Stimulated activated CD8-positive, alpha-beta memory T cell treated with anti-CD3 and anti-CD28 coated beads, Interleukin-7, amount 100 ng/mL, for 48 hours (primary cell): ENCODE measurements at places on chromosomes 13 and 19.

DNA sequence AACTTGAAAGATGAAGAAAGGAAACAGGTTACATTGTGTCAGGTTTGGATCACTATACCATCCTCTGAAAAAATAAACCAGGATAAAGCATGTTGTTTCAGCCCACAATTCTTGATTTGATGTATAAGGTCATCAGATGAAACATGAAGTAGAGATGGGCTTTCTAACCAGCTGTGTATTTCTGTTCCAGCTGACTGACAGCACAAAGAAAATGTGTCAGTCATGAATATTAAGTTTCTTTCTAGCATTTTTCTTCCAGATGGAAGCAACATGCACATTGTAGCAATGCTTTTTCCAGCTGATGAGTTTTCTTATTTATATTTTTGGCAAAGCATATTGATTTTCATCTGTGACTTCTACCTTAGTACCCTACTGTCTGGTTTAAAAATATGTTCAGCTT is 199.6 kb downstream of the OXGR1 start:
- DNase-seq, result no peak

- DNase-seq, result no peak
These were observed 477.3 kb downstream of the KLF12 start for GRCh38 chr13:73656863-73657262.

- DNase-seq, result no peak
These were observed 5.5 kb downstream of the FOSB start for GRCh38 chr19:45473367-45473681.

DNA sequence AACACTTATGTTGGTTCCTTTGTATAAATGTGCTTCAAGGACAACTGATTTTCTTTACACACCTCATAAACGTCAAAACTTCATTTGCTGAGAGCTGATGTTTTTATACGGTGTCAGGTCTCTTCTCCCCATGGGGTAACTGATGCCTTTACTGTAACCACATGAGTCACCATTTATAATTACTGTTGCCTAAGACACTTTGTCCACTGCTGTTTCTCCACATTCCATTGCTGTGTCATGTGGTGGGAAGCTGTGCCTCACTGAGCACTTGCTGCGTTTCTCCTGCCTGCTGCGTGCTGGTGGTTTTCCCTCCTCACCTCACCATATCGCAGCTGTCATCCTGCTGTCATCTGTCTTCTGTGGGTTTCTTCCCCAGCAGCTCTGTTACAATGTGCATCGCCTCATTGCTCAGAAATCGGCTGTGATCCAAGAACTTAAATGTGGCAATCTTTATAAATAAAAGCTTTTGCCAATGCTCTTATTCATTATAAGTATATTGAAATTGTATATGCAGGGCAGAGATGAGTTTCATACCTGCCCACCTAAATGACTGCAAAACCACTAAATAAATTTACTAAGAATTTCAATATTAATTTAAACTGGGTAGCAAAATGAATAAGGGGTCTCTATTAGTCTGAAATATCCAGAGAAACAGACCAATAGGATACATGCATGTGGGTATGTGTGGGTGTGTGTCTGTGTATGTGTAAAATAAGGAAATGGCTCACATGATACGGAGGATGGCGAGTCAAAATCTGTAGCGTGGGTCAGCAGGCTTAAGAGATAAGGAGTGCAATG is 547.0 kb upstream of the SLITRK5 start:
- DNase-seq, result no peak

- no peak for DNase-seq
These were observed 31.7 kb upstream of the PCDH8 start for GRCh38 chr13:52879950-52880741.
